ENCODE measurements at places on chromosomes 16 and 17.

DNA sequence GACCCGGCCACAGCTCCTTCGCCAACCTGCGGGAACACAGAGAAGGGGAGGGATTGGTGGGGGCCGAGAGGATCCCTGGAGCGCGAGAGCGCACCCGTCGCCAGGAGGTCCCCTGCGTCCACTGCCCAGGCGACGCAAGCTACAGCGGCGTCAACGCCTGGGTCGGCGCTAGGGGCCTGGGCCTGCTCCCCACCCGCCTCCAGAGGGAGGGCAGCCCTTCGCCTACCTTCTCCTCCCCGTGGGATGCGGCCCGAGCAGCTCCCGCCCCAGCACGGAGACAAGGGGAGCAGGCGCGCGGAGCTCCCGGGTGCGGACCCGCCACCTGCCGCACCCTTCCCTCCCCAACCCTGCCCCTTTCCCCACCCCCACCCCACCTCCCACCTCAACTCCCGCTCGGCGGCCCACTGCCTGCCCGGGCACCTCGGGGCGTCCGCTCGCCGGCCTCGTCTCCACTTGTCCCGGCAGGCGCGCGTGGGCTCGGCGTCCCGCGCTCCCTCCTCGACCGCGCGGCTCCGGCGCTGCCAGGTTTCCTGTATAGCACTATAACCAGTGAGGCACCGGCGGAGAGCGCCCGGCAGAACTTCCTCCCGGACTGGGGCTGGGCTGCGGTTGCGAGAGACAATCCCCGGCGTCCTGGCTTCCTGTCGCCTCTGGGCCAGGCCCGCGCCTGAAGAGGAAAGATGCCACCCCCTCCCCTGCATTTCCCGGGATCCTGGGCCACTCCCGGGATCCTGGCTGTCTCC lies 119.1 kb upstream of the SMURF2 start:
- peak; percentile 78 for DNase-seq

GRCh38 chr16:82995924-82996441 lies 369.2 kb downstream of the CDH13 start:
- peak; percentile 37 for DNase-seq

DNA sequence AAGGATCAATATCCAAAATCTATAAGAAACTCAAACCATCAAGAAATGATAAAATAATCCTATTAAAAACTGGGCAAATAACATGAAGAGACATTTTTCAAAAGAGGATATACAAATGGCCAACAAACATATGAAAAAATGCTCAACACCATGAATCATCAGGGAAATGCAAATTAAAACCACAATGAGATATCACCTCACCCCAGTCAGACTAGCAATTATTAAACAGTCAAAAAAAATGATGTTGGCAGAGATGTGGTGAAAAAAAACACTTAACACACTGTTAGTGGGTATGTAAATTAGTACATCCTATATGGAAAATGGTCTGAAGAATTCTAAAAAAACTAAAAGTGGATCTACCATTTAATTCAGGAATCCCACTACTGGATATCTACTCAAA lies 379.0 kb upstream of the SOX9 start:
- DNase-seq, result no peak

- peak; percentile 28 for DNase-seq
Observed at GRCh38 chr17:8012996-8013640, 10.7 kb downstream of the GUCY2D start.

- DNase-seq, result no peak
Observed at GRCh38 chr17:27009087-27009486, 284.8 kb upstream of the WSB1 start.

DNA sequence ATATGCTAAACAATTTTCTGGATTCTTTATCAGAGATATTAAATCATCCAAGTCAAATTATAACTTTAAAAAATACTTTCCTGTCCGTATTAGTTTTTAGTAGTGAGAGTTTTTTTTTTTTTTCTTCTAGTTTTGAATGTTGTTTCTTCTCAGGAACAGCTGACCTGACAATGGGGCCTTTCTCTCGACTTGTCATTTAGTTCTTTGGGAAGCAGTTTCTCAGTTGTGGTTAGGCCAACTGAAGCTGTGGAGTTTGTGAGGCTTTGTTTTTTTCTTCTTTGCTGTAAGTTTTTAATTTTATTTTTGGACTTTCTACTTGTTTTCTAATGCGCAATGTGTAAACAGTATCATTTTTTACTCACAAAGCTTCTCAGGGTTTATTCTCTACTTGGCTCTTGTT lies 140.8 kb downstream of the FTO start:
- no peak for DNase-seq

GRCh38 chr17:81291662-81292061 lies 3.4 kb downstream of the SLC38A10 start:
- peak; percentile 77 for DNase-seq

DNA sequence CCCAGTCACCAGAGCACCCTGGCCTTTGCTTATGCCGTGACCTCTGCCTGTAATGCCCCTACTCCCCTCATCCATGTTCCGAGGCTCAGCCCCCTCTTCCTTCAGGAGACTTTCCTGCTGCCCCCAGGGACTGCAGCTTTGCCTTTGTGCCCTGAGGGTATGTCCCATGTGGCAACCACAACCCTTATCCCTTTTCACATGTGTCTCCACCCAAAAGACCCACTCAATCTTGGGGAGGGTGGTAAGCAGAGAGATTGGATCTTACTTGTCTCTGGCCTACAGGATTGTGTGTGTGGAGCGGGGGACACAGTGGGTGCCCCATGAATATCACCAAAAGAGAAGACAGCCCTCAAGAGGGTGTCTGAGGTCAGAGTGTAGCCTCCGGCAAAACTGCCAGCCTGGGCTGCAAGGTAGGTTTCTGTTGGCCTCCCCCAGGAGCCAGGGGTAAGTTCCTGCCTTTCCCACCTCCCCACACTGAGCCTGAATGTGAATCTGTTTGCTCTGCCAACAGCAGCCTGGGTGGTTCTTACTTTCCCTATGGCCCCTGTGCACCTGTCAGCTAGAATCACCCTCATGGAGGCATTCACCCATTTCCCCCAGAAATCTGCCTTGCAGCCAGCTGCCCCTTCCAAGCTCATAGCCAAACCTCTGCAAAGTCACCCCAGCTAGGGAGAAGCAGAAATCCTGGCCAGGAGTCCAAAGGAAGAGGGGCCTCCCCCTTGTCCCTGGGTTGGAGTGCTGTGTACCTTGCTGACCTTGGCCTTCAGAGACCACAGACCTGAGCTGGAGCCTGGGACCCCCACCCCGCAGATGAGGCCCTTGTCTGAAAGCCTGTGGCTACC lies 11.5 kb upstream of the C17orf113 start:
- no peak for DNase-seq

DNA sequence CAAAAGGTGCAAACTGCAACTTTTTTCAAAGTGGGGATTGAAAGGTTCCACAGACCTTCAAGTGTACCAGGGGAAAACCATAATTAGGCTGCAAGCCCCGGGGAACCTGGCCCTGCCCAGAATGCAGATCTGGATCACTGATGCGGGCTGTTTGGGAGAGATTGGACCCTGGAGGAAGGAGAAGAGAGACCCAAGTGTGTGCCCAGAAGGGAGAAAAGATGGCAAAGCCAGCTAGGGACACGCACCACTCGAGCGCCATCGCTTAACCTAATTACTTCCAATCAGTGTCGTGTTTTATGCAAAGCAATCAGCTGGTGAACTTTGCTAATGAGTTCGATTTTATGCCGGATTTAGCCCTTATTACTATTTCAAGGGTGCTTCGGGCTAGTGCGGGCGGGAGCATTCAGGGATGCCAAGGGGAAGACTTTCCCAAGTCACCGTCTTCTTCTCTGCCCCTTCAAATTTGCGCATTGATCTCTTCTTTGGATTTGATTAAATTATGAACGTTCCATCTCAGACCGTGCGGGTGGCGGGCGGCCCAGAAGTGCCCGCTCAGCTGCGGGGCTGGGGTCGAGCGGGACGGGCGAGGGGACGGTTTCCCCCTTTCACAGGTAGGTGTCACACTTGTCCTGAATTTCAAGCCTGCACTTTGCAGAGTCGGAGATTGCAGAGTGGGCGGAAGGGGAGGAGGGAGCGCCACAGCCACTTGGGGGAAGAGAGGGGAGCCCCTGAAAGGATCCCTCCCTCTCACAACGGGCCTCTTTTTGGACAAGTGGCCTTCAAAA lies 4.0 kb downstream of the IRX5 start:
- DNase-seq, result no peak

DNA sequence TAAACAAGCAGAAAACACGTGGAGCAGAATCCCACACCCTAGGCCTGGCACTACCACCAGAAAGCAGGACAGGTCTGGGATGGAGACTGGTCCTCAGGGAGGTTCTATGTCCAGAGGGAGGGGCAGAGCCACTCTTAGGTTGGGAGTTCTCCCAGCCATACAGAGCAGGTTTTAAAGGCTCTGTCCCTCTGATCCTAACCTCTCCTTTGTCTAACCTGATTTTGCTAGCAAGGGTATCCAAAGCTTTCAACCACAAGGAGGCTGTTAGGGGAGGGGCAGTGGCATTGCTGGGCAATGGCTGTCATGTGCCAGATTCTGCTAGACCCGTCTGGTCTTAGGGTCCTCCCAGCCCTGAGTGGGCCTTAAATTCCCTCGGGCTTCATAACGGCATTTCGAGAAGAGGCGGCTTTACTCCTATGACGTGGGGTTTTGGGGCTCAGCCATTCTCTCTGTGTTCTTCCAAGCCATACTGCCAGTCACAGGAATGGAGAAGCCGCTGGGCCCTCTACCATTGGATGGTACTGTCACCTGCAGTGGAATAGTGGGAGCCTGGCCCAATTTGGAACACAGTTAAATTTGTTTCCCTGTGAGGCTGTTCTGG lies 5.7 kb downstream of the TPPP3 start:
- DNase-seq, result no peak

- DNase-seq, result no peak
Observed at GRCh38 chr16:56340864-56341365, 84.4 kb downstream of the AMFR start.

DNA sequence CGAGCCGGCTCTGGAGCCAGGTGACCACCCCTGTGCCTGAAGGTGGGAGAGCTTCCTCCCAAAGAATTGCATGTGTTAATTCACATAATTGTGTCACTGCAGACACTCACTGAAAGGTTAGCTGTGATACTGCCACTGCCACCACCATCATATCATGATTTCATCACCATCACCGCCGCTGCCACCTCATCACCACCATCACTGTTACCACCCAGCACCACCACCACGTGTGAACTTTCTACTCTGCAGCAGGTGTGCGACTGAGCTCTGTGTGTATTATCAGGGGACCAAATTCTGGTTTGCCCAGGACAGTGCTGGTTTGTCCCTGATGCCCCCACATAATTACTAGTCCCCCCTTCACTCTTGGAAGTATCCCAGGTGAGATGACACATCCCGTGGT lies 15.2 kb downstream of the BCAR1 start:
- DNase-seq, result no peak

DNA sequence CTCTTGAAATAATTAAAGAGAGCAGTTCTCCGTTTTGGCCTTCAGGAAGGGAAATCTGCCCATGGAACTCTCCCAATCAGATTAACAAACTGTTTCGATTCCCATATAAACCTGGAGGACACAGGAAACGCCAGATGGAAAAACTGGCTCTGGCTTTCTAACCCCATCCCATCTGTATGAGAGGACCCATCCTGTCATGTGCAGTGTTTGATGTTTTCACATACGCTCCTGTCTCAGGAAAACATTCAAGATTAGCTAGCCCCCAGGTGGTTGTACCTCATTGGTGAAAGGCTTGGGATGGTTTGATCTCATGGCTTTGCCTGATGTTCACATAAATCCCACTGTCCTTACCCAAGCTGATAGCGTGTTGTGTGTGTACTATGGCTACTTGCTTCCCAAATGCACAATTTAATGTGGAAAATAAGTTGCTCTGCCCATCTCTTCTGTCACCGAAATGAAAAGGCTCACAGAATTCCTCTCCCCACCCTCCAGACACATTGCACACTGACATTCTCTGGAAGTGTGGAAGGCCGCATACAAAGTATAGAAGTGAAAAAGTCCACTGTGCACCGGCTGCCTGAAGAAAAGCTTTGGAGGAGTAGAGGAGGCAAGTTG lies 18.2 kb upstream of the ERN1 start:
- DNase-seq, result no peak

- DNase-seq, result no peak
Observed at GRCh38 chr17:59002126-59002525, 104.6 kb downstream of the TRIM37 start.

DNA sequence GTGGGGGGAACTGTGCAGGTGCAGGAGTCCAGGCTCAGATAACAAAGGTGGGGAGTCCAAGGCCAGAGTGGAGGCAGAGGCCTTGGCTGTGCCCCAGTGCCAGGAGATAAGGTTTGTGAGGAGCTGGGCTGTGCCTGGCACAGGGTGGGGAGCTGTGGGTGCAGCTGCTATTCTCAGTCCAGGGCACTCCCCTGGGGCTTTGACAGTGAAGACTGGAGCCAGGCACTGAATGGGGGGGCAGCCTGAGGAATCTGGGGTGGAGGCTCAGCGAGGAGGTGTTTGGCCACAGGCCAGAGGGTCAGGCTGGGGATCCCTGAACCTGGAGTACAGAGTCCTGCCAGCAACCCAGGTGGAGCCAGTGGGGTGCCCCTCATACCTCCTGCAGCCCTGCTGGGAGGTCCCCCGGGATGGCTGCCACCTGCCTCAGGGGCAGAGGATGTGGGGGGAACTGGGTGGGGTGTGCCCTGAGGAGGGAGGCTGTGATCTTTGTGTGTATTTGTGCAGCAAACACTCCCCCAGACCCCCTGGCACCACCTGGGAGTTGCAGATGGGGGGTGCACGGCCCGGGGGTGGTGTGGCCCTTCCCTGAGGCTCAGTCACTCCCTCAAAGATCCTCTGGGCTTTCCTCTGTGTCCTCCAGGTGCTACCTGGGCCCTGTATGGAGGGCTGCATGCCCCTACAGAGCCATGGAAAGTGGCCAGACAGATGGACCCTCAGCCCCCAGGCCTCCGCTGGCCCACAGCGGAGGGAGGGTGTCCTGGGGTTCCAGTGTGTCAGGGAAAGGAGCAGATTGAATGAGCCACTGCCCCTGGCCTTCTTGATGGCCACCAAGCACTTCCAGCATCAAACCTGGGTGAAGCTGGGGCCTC lies 44.5 kb upstream of the SMPD3 start:
- no peak for DNase-seq

DNA sequence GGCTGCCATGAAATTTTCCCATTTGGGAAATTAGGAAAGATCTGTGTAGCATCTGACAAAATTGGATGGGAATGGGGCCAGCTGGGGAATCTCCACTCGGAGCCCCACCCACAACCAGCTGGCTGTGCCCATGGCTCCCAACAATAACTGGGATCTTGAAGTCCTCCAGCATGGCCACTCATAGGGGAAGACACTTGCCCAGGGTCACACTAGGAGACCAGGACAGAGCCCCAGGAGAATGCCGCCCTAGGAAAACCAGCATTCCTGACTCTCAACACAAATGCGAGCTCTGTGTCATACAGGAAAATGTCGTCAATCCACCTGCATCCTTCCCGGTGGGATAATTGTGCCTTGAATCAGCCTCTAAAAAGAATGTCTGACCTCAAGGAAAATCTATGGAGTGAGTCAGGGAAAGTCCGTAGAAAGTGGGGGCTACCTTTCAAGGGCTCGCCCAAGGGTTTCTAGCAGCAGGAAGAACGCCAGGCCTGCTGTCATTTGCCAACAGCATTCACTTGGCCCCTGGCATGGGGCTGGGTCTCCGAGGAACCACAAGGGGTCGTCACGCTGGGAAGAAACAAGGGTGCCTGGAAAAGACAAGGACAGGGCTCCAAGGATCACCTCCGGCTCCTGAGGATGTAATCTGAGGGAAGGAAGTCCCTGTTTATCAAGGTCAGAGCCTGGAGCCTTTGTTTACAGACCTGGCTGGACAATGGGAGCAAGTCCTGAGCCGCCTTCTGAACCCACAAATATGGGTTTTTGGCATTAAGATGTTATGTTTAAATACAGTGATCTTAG lies 15.9 kb downstream of the CDH5 start:
- no peak for DNase-seq

GRCh38 chr16:57285379-57285778 lies 907 bp upstream of the PLLP start:
- DNase-seq, result no peak

- peak; percentile 70 for DNase-seq
Observed at GRCh38 chr17:68319410-68320162, 28.3 kb downstream of the ARSG start.
